Cardiac septum (tissue), 1 donor: ENCODE measurements at places on chromosomes 13 and 19. TPM values are rescaled to one million over a fixed set of nuclear protein-coding genes. Genes with fewer than 3 reads are reported as not detected.

Gene CADM4
- total RNA-seq, result 5.7 TPM

Gene KLHL1
- not detected for total RNA-seq

- no peak for DNase-seq
These were observed 22.4 kb downstream of the RFXAP start for GRCh38 chr13:36841391-36841790.

GRCh38 chr13:110421061-110421460, 114.0 kb downstream of the COL4A2 start:
- no peak for DNase-seq
